ENCODE measurements at places on chromosomes 3 and 15.

- DNase-seq: no peak
Measured at GRCh38 chr3:55327131-55327920, 159.8 kb downstream of the WNT5A start.

DNA sequence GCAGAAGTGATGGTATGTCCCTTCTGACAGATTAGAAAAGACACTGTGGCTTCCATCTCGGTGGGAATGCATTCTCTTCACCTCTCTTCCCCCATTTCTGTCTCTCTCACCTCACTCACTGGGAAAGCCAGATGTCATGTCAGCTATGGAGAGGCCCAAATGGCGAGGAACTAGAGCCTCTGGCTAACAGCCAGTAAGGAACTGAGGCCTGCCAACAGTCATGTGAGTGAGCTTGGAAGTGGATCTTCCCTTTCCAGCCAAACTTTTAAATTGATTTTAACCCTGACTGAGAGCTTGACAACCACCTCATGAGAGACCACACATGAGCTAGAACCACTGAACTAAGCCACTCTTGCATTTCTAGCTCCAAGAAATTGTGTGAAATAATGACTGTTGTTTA lies 35.2 kb upstream of the CDAN1 start:
- DNase-seq: no peak

DNA sequence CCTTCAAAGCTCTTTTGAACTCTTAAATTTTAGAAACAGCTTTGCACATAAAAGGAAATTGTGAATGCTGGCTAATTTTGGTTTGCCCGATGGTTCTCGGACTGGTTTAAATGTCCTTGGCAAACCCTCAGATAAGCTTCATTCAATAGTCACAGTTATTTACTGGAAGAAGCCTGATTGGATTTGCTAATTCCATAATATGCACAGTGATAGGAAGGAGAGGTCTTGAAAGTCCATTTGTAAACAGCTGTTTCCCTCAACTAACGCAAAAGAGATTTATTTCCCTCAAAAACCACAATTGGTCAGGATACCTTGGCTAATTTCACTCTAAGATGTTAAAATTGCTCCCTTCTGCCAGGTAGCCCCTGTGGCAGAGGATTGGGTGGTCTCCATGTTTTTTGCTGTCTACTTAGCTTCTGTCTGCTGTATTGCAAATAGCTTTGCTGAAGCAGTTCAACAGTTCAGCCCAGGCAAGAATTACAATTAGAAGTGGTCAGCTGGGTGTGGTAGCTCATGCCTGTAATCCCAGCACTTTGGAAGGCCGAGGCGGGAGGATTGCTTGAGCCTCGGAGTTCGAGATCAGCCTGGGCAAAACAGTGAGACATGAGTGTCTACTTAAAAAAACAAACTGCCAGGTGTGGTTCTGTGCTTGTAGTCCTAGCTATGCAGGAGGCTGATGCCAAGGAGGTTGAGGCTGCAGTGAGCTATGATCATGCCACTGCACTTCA lies 30.6 kb upstream of the PROK2 start:
- no peak for DNase-seq

GRCh38 chr3:112755845-112756613 lies 90.6 kb downstream of the CD200R1L start:
- no peak for DNase-seq

DNA sequence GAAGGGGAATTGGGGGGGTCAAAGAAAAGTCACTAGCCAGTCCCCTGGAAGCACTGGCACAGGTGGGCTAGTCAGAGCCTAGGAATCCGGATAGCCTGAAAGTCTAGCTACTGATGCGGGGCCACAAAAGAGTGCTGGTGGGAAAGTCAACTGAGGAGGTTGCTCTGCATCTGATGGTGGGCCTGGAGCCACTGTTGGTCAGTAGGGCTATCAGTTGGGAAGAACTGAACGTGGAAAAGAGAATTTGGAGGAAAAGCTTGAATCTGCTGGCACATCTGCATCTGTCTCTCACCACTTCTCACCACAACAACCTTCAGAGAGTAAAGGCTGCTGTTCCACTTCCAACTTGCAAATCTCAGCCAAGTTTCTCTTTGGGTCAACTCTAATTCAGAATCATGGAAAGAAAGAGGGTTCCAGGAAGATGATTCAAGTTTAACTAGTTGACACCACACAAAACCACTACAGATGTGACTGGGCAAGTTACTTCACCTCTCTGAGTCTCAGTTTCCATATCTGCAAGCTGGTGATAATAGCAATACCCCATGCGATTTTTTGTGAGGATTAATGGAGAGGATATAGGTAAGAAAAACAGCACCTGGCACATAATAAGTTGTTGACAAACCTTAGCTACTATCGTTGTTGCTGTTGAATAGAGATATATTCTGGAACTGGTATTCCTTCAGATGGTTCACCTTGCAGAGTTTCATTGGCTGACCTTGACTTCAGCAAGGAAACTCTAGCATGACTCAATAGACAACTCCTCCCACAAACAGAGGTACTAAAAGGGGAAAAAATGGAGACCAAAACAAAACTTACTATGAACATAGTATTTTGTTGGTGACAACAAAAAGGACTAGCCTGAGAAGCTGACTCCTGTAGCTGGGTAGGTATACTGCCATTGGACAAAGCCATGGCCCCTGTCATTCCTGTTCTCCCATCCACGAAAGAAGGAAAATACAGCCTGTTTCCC lies 280.2 kb upstream of the STT3B start:
- DNase-seq: no peak

DNA sequence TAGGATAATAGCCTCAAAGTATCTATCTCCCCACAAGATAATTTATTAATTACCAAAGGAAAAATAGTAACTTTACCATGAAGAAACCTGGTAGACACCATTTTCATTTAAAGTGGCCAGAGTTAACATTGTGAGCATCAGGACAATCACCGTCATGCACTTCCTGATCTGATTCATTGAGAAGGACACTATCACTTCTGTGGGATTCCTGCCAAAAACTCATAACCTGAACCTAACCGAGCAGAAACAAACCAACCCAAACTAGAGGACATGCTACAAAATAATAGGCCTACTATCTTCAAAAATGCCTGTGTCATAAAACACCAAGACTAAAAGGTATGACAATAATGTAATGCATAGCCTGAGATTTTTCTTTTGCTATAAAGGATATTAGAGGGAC lies 39.0 kb downstream of the FSIP1 start:
- no peak for DNase-seq

- no peak for DNase-seq
Measured at GRCh38 chr3:138364356-138365252, 16.2 kb downstream of the MRAS start.

DNA sequence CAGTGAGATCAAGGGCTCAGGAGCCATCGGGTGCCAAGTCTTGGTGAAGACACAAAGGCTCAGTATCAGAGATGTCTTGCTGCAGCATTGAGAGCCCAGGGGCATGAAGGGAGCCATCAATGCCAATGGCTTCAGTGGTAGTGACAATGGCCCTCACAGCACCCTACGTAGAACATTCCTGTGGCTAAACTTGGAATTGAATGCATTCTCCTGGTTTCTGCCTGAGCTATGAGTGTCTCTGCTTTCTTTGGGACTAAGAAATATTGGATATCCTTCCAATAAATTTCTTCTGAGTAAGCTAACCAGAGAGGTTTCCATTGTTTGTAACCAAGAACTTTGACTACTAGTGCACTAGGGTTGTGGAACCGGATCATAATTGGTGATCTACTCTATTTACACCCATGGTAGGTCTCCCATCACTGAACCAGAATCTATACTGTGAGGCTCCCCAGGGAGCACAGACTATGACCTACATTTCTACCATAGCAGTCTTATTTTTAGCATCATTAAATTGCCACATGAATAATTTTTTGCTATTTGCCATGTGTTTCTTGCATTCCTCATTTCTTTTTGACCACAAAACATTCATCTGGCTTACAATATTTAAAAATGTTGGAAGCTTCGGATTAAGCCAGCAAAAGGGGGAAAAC lies 31.6 kb upstream of the PDZRN3 start:
- no peak for DNase-seq

DNA sequence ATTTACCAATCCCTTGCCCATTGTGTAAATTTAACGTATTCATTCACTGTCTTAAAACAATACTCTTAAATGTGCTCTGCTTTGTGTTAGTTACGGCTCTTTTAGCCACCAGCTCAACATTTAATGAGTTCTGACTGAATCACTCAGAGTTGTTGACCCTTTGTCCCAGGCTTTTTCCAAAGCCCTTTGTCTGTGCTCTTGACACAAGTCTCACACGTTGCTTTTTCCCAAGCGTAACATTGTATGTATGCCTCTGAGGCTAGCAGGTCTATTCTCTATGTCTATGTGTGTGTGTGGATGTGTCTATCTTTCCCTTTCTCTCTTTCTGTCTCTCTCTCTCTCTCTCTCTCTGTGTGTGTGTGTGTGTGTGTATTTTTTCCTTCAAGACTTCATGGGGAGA lies 435.4 kb upstream of the GOLIM4 start:
- DNase-seq: no peak

GRCh38 chr15:90829942-90830440 lies 38.4 kb upstream of the FURIN start:
- no peak for DNase-seq

DNA sequence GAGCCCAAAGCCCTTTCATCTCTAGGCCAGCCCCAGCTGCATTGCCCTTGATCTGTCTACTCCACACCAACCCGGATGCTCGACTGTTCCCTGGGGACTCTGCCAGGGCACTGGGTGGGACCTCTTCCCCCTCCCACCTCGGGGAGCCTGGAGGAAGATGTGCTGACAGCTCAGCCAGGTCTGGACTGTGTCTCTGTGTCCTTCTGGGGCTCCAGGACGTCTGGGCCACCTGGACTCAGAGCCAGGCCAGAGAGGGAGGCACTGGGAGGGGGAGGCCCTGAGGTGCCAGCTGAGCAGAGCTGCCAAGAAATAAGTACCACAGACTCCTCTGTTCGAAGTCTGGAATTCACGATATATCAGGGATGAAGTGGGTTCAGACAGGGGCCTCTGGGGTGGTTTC lies 5.8 kb upstream of the HCN4 start:
- DNase-seq: no peak

- DNase-seq: no peak
Measured at GRCh38 chr3:175477651-175478224, 618.6 kb downstream of the NAALADL2 start.

DNA sequence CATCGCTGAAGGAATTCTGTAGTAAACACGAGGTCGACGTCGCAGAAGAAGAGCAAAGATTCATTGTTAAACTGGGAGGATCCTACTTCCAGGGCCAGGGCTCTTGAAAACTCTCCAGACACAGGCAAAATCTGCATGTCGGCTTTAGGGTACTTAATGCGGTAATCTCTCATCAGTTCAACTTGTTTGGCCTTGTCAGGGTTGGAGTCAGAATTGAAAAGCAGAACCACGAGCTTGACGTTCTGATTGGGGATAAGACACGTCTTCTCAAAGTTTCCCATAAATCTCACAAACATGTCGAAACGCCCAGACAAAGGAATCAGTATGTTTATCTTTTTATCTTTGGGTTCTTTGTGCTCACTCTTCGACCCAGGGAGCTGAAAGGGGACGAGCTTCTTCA lies 74.0 kb downstream of the CHSY1 start:
- DNase-seq: no peak

- DNase-seq: no peak
Measured at GRCh38 chr15:90571063-90571541, 41.4 kb downstream of the CRTC3 start.

- DNase-seq: no peak
Measured at GRCh38 chr3:25854214-25854613, 64.3 kb downstream of the OXSM start.

GRCh38 chr3:16298891-16299290 lies 33.9 kb downstream of the OXNAD1 start:
- no peak for DNase-seq

Measured in CD4-positive, alpha-beta memory T cell (primary cell).